ENCODE measurements at places on chromosomes 11 and 22. TPM values are rescaled to one million over a fixed set of nuclear protein-coding genes. Genes with fewer than 3 reads are reported as not detected.

OR52H1 gene
- not detected for polyA plus RNA-seq

TUB gene
- not detected for polyA plus RNA-seq

C22orf15 gene
- polyA plus RNA-seq, result 0.23 TPM

MMP11 gene
- 7.2 TPM for polyA plus RNA-seq

TCN1 gene
- polyA plus RNA-seq, result not detected

CRYBB1 gene
- 0.71 TPM for polyA plus RNA-seq

OR51Q1 gene
- not detected for polyA plus RNA-seq

MAFF gene
- 3.2 TPM for polyA plus RNA-seq

CD3D gene
- 4.4 TPM for polyA plus RNA-seq

VSIG10L2 gene
- polyA plus RNA-seq, result not detected

LMO1 gene
- polyA plus RNA-seq, result 11.1 TPM

BTG4 gene
- polyA plus RNA-seq, result not detected

CNIH2 gene
- polyA plus RNA-seq, result 6.0 TPM

SLC22A9 gene
- polyA plus RNA-seq, result not detected

GPHA2 gene
- 0.30 TPM for polyA plus RNA-seq

OR52I2 gene
- not detected for polyA plus RNA-seq

ACRV1 gene
- 0.22 TPM for polyA plus RNA-seq

APOL3 gene
- polyA plus RNA-seq, result 13.6 TPM

CYP2D6 gene
- polyA plus RNA-seq, result not detected

MUC15 gene
- not detected for polyA plus RNA-seq

TESMIN gene
- polyA plus RNA-seq, result 2.8 TPM

PEX16 gene
- polyA plus RNA-seq, result 11.6 TPM

SOX6 gene
- polyA plus RNA-seq, result 22.0 TPM

SHISAL1 gene
- polyA plus RNA-seq, result 6.3 TPM

INPP5J gene
- 0.31 TPM for polyA plus RNA-seq

GAS2L1 gene
- 11.0 TPM for polyA plus RNA-seq

SPDYC gene
- polyA plus RNA-seq, result not detected

TMPRSS13 gene
- polyA plus RNA-seq, result 0.11 TPM

CLCF1 gene
- polyA plus RNA-seq, result 4.0 TPM

MAPK8IP1 gene
- 19.1 TPM for polyA plus RNA-seq

FAM180B gene
- polyA plus RNA-seq, result 3.8 TPM

IGSF22 gene
- polyA plus RNA-seq, result 9.8 TPM

H19 gene
- polyA plus RNA-seq, result 10,785 TPM

PIH1D2 gene
- polyA plus RNA-seq, result 1.8 TPM

FGF19 gene
- polyA plus RNA-seq, result 1.7 TPM

CASP1 gene
- polyA plus RNA-seq, result not detected

OR4D11 gene
- not detected for polyA plus RNA-seq

APOA4 gene
- not detected for polyA plus RNA-seq

Measured in muscle of arm (tissue), 14 donors.